Activated CD8-positive, alpha-beta memory T cell treated with anti-CD3 and anti-CD28 coated beads, Interleukin-2, amount 50 U/mL, for 48 hours (primary cell): ENCODE measurements at places on chromosomes 11 and 22.

DNA sequence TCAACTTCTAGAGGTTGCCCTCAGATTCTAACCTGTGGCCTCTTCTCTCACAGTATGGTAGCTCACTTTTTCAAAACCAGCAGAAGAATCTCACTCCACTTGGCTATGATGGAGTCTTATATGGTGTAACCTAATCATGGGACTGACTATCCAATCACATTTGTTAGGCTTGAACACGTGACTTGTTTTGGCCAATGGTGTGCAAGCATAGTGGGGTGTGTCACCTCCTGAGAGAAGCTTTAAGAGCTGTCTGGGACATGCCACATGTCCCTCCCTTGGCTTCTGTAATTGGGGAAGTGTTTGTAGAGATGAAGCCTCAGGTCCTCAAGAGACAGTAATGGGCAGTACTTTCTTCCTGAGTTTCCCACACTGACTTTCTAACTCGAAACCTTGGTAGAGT is 12.8 kb upstream of the SMIM38 start:
- peak; percentile 36 for DNase-seq

DNA sequence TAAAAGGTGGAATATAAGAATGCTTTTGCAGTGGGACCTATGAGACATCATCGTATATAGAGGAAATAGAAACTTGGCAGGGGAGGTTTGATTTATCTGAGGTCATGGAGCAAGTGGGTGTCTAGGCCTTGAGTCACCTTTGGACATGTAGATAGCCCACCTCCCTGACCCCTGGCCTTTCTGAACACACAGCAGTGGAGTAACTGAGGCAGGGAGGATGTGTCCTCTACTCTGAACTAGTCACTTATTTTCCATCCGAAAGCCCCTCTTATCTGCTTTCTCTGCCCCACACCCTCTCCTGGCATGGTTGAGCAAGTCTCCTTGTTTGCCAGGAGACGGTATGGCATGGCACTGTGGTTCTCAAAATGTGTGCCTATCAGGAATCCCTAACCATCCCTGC is 7.9 kb downstream of the CD82 start:
- no peak for DNase-seq

DNA sequence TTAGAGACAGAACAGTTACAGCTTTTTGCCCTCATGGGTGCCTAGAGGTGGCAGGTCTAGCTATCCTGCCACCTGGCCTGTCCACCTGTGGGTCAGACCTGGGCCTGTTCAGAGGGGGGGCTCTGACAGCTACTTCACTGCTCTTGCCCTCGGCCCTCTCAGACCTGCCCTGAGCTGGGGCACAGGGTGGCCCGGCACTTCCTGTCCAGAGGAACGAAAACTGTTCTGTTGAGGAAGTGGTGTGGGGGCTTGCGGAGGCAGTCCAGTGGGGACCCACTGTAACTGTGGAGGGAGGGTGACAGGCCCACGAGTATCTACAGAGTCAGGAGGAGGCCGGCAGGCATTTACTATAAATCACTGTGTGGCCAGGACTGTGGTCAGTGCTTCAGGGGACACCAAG is 16.2 kb downstream of the TESMIN start:
- no peak for DNase-seq

- peak; percentile 88 for DNase-seq
Measured at GRCh38 chr22:30649430-30650007, 13.9 kb downstream of the SLC35E4 start.

DNA sequence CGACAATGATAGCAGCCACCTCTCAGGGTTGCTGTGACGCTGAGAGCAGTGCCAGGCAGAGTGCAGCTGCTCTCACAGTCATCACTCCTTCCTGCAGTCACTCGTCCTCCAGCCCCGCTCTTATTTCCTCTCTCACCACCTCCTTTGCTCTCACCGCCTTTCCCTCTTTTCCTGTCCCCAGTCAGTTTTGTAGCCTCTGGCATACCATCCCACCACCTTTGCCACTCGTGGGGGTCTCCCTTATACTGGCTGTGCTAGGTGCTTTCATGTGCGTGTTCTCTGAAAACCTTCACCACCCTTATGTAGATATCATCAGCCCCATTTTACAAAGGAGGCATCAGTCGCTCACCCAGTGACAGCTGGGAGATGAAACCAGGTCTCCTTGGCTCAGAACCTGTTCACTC is 19.3 kb upstream of the ST3GAL4 start:
- no peak for DNase-seq

- DNase-seq: no peak
Measured at GRCh38 chr11:106156290-106156937, 79.0 kb downstream of the AASDHPPT start.

GRCh38 chr11:67732045-67732787 is 57.8 kb upstream of the ALDH3B2 start:
- DNase-seq: peak; percentile 73

GRCh38 chr11:57484141-57484710 is 23.9 kb downstream of the RTN4RL2 start:
- no peak for DNase-seq
